Peyer's patch (tissue), 4 donors: ENCODE measurements at places on chromosomes 7 and 10. TPM values are rescaled to one million over a fixed set of nuclear protein-coding genes. Genes with fewer than 3 reads are reported as not detected.

DNA sequence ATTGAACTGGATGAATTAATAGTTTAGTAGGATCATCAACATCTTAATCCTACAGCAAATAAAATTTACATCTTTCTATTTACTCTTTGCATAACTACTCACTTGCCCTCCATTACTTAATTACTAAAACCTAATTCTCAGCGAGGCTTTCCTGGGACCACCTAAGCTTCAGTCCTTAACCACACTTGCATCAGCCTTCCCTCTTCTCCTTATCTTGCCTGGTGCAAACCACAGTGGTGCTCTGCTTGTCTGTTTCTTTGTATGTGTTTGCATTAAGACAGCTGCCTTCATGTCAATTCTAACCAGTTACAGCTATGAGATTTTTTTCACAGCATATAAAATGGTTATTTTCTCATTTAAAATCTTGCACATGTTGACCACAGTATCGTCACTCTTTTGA, 72.6 kb upstream of the ZNF92 start:
- H3K36me3 ChIP-seq = no peaks in the 10 kb centered on the region
- no peak overlapping the region for H3K27ac ChIP-seq
- no peak for DNase-seq
- H3K4me1 ChIP-seq = no peaks in the 10 kb centered on the region

DNA sequence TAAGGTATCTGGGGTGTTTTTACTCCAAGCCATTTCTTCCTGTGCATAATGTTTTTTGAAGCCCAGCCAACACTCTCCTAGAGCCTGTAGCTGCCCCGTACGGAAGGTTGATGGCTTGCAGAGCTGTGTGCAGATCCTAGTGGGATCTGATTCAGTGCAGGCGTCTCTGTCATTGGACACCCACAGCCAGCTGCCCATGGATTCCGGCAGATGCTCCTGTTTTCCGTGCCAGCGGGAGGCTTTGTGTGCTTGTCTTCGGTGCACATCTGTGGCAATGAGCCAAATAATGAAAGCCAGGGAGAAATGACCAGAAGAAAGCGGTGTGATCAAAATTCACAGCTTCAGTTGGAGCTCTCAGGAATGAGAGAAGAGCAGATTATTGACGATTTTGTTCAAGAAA, 426.4 kb downstream of the TYW1 start:
- H3K36me3 ChIP-seq = no peaks in the 10 kb centered on the region
- H3K27me3 ChIP-seq = no peaks in the 10 kb centered on the region
- DNase-seq = no peak
- H3K4me1 ChIP-seq = no peaks in the 10 kb centered on the region
- H3K27ac ChIP-seq = no peak overlapping the region

DNA sequence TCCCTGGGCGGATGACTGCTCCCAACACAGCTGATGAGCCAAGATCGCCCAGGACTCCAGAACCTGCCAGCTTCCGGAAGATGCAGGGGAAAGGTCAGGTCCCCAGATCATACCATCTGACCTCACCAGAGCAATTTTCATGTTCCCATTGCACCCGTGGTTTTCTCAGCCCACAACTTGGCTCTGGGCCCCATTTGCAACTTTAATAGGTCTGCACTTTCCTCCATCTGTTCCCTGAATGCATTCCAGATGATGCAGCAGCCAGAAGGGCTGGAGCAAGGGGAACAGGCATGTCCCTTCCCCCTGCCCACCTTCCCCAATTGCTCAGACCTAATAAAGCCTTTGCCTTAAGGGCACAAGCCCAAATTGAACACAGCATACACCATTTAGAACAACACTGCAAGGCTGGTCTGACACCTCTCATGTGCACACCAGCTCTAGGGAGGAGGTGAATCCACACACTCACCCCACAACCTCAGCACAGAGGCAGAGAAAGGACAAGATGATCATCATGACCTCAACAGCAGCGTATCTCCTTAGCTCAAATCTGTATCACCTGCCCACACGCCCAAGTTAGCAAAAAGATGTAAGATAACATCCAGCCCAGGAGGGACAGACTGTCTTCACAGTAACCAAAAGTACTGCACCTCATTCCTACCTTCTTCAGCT, 87.5 kb downstream of the PLXNA4 start:
- no peaks in the 10 kb centered on the region for H3K27me3 ChIP-seq
- no peak for DNase-seq
- H3K4me1 ChIP-seq = no peaks in the 10 kb centered on the region
- no peak overlapping the region for H3K4me3 ChIP-seq

- no peaks in the 10 kb centered on the region for H3K4me1 ChIP-seq
- no peak overlapping the region for H3K4me3 ChIP-seq
- no peak for DNase-seq
- H3K36me3 ChIP-seq = no peaks in the 10 kb centered on the region
- H3K27me3 ChIP-seq = no peaks in the 10 kb centered on the region
Measured at GRCh38 chr7:54802841-54803240, 43.8 kb upstream of the SEC61G start.

GRCh38 chr10:17848646-17849045, 39.5 kb downstream of the MRC1 start:
- H3K36me3 ChIP-seq = no peaks in the 10 kb centered on the region
- no peak overlapping the region for H3K27ac ChIP-seq
- no peaks in the 10 kb centered on the region for H3K4me1 ChIP-seq

DNA sequence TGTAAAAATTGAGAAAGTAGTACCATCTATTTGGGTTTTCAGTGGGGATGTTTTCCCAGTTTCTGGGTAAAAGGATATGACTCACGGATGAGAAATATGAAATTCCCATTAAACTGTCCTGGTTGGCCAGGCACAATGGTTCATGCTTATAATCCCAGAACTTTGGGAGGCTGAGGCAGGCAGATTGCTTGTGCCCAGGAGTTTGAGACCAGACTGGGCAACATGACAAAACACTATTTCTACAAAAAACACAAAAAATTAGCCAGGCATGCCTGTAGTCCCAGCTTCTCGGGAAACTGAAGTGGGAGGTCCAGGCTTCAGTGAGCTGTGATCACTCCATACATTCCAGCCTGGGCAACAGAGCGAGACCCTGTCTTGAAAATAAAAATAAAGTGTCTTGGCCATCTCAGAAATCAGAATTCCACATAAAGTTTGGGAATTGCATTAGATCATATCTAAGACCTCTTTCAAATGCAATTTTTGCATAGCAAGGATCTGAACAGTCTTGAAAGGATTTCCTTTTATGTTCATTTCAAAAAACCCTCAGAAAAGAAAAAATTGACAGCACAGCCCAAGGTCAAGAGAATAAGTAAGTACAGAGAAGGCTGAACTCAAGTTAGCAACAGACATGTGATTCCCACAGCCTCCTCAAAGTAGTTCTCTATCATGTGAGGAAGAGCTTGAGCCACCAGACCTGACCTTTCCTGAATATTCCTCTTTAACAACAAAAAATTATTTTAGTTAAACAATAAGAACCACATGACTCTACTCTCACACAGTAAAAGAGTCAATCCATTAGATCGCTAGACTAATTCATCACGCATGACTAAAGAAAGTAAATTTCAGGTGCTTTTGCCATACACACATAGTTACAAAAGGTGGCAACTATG, 141.5 kb upstream of the CAV2 start:
- no peak overlapping the region for H3K4me3 ChIP-seq
- no peaks in the 10 kb centered on the region for H3K36me3 ChIP-seq
- no peak overlapping the region for H3K27ac ChIP-seq
- no peaks in the 10 kb centered on the region for H3K4me1 ChIP-seq
- no peak for DNase-seq

DNA sequence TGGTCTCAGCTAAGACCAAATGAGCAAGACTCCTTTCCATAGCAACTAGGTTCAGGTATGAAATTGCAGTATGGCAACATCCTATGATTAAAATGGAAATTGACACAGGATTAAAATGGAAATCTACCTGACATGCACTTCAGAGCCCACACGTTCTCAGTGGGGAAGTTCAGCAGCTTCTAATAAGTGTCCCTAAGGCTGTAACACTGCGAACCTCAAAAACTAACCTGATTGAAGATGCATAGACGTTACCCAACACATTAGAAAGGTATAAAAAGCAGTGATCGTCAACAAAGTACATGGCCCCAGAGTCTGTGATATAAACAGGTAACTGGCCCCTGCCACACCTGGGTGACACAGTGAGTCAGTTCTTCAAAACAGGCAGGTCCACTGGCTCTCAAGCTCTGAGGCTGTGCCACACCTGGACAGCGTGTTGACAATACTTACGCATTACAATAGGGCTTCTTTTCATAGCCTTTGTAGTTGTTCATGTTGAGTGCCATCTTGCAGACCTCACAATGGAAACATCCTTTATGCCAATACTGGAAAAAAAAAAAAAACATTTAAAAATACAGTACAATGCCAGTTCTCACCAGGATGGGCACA, 274.9 kb upstream of the NEBL start:
- no peaks in the 10 kb centered on the region for H3K36me3 ChIP-seq
- H3K27me3 ChIP-seq = no peaks in the 10 kb centered on the region
- H3K4me3 ChIP-seq = no peak overlapping the region
- DNase-seq = no peak

DNA sequence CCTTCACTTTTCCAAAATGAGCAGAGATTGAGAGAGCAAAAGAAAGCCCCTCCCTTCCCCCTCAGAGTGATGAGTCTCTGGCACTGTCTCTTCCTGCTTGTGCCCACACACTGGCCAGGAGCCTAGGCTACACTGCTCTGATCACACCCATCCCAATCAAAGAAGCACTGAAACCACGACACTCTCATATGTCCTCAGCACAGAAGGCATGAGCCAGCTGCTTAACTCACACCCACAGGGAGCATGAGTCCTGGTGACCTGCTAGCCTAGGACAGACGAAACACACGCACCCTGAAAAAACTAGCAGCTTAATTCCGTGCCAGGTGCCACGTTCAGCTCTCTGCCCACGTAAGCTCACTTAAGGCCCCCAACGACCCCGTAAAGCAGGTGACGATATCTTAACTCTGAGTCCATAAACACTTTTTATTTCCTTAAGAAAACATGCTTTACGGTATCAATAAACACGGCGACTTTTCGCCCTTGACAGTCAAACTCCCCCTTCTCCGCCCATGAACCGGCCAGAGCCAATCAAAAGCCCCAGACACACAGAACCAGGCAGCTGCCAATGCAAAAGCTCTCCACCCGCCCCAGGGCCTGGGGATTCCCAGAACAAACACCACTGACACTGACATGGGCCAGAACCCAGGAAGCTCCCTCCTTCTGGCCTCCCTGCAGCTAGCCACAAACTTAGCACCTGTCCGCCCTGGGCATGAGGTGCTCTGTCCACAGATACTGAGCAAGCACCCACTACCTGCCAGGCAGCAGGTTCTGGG, 69.0 kb downstream of the TNRC18 start:
- peak; percentile 77 for DNase-seq
- peak overlapping the region; percentile 72 for H3K27ac ChIP-seq
- H3K27me3 ChIP-seq = no peaks in the 10 kb centered on the region
- no peaks in the 10 kb centered on the region for H3K4me1 ChIP-seq

DNA sequence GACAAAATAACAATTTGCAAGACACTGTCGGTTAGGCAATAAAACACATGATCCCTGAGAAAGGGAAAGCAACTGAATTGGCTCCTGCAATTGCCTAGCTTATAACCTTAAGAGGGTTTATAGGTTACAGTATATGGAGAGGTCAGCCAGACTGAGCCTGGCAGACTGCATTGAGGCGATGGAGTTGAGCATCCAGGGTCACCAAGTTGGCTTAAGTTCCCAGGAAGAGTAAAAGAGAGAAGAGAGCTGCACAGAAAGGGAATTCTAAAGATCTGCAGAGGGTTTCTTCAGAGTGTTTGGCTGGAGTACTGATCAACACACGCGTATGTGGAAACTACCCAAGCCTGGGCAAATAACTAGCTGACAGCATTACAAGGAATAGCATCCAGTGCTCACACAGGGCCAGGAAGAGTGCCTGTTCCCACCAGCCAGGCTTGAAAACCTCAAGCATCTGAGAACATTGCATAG, 11.2 kb downstream of the ANKMY2 start:
- peaks cover 38% of the 10 kb centered on the region for H3K4me1 ChIP-seq
- no peak overlapping the region for H3K4me3 ChIP-seq
- H3K27me3 ChIP-seq = no peaks in the 10 kb centered on the region
- H3K36me3 ChIP-seq = no peaks in the 10 kb centered on the region
- peak overlapping the region; percentile 2 for H3K27ac ChIP-seq
- DNase-seq = no peak

DNA sequence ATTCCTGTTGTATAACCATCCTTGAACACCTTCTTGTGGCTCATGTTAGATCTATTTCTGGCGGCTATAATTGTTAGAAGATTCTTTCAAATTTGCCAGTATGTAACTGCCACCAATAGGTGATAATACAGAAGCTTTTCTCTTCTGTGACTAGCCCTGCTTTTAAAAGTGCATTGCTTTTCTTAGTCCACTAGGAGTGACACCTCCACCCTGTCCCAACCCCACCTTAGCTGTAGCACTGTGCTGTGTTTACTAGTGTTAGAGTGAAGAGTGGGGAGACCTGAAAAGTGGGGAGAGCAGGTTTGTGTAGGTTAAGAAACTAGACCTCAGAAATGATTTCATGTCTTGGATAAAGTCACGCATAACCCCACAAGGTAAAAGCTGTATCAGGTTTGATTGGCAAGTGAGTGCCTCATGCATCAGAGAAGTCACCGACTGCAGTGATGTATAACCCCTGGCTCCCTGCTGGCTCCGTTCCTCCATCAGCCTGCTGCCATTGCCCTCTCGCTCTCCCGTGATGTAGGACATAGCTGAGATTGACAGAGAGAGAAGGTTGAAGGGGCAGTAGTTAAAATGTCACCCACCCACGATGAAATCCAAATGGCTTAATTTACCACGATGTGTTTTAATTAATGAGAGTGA, 12.5 kb downstream of the NPVF start:
- no peak overlapping the region for H3K27ac ChIP-seq
- no peaks in the 10 kb centered on the region for H3K36me3 ChIP-seq
- H3K27me3 ChIP-seq = no peaks in the 10 kb centered on the region
- H3K4me3 ChIP-seq = no peak overlapping the region
- H3K4me1 ChIP-seq = no peaks in the 10 kb centered on the region

GRCh38 chr7:151890355-151891004, 13.6 kb upstream of the PRKAG2 start:
- H3K27me3 ChIP-seq = no peaks in the 10 kb centered on the region
- DNase-seq = no peak
- H3K4me3 ChIP-seq = no peak overlapping the region
- H3K27ac ChIP-seq = no peak overlapping the region

Gene HIP1
- 4.3 TPM for total RNA-seq

Gene CYTH3
- total RNA-seq = 70.7 TPM

Gene PROSER2
- 2.3 TPM for total RNA-seq
